Activated T-helper 1 cell treated with anti-CD3 and anti-CD28 coated beads, Interleukin-2, amount 50 U/mL, for 16 hours (primary cell): ENCODE measurements at places on chromosomes 7 and 10.

DNA sequence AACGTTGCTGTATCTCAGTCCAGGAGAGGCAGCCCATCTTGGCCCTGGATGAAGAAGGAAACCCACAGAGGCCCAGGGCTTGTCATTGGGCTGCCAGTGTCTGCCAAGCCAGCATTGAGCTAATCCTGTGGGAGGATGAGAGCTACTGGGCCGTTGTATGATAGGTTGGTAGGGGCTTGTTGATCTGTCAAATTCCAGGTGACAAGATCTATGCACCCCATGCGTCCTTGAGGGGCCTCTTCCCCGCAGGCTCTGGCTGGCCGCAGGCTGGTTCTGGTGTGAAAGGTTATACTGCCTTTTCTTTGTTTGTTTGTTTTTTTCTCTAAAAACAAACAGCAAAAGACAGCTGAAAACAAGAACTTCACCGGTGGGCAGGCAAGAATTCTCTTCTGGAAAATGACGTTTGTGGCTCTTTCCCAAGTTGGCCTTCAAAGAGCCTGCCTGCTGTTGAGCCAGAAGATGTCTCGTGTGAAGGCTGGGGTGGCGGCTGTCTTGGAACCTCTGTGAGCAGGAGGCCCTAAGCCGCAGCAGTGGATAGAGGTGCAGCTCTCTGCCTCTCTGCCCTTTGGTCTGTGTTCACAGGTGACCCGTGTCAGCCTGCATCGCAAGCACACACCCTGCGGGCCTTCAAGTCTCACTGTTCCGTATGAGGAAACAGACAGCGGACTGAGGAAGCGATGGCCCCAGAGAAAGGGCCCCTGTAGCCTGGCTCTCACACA is 23.3 kb downstream of the CYP17A1 start:
- DNase-seq, result no peak

DNA sequence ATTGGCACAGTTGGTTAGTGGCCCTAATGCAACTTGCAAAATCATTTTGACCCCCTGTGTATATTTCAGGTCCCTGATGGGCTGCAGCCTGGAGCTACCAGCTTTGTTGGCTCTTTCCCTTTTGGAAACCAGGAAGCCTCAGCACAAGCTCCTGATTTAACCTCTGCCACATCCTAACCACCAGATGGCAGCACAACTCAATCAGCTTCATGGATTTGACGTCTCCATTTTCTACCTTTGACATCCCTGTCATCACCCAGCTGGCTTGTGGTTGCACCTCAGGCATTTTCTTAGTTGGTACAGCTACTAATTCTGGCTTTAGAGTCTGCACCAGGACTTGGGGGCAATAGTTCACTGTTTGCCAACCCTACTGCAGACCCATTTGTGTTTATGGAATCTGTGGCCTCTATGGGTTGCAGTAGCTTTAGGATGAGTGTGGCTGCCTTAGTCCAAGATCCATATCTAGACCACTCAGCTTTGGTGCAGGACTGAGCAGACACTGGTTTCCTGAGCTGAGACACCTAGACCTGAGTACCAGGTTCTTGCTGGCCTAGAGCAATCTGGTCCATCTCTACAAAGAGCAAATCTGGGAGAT is 456.2 kb downstream of the REEP3 start:
- no peak for DNase-seq

- DNase-seq, result no peak
These were observed 47.8 kb downstream of the SLC35G1 start for GRCh38 chr10:93941606-93942005.

DNA sequence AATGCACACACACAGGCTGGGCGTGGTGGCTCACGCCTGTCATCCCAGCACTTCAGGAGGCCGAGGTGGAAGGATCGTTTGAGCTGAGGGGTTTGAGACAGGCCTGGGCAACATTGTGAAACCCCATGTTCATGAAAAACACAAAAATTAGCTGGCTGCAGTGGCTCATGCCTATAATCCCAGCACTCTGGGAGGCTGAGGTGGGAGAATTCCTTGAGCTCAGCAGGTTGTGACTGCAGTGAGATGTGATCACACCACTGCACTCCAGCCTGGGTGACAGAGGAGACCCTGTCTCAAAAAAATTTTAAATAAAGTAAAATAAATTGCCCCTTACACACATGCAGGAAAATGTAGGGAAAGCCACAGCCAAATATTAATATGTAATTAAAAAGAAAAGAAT is 44.1 kb downstream of the RNF32 start:
- DNase-seq, result no peak

GRCh38 chr10:86956848-86957448 is 467 bp downstream of the MMRN2 start:
- DNase-seq, result no peak

GRCh38 chr7:144468990-144469732 is 65.7 kb upstream of the NOBOX start:
- DNase-seq, result no peak

GRCh38 chr7:114922652-114923402 is 933 bp downstream of the MDFIC start:
- DNase-seq, result peak; percentile 14

DNA sequence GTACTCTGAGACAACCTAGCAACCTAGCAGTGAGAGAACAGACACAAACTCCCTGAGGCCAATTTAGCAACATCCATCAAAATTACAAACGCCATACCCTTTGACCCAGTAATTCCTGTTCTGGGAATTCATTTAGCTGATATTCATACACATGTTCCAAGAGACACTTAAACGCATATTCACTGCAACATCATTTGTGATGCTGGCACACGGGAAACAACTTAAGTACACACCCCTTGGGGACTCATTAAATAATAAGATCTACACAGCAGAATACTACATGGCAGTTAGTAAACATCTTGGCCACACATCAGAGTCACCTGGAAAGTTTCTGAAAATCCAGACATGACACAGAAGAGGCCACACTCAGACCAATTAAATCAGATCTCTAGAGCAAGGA is 17.6 kb downstream of the NUDCD3 start:
- DNase-seq, result no peak

DNA sequence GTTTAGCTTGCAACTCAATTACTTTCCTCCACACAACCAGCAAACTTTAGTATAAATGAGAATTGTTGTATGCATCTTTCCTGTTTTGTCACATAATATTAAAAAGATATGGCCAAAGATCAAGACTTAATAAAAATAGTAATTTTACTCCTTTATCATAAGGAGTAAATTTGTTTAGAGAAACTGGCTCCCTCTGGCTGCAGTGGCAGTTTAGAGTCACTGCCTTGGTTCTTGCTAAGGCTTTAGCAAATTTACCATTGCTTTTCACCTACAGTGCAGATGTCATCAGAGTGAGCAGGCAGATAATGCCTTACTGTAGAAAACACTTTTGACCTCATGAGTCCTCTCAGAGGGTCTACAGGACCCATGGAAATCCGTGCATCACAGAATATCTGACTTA is 2.6 kb downstream of the PRPF18 start:
- DNase-seq, result no peak

DNA sequence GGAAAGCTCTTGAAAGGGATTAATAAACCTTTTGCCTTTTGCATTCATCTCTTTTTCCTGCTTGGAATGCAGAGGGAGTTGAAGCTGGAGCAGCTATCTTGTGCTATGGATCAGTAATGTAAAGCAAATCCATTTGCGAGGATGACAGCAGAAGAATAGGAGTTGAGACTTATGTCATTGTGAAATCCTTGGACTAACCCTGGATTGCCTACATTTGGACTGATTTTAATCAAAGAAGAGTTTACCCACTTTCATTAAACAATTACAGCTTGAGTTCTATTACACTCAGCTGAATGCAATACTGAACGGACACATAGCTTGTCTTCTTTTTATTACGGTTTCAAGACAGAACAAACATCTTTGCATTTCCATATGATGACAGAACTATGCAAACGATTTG is 362.3 kb downstream of the PHF14 start:
- DNase-seq, result no peak

DNA sequence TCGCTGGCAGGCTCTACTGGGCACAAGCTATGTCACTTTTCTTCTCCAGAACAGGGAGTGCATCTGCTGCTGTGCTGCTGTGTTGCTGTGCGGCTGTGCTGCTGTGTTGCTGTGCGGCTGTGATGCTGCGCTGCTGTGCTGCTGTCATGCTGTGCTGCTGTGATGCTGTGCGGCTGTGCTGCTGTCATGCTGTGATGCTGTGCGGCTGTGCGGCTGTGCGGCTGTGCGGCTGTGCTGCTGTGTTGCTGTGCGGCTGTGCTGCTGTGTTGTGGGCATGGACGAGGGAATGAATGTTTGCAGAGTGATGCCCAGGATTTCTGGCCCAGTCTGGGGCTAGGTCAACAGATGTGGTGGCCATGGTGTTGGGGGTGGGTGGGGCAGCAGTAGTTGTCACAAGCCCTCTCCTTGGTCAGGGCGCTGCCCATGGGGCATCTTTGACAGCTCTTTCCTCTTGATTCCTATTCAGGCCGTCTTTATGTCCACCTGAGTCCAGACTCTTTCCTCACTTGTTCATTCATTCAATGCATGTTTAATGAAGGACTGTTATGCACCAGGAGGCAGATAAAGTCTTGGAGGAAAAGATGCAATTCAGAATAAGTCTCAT is 55.6 kb downstream of the C10orf120 start:
- DNase-seq, result no peak

DNA sequence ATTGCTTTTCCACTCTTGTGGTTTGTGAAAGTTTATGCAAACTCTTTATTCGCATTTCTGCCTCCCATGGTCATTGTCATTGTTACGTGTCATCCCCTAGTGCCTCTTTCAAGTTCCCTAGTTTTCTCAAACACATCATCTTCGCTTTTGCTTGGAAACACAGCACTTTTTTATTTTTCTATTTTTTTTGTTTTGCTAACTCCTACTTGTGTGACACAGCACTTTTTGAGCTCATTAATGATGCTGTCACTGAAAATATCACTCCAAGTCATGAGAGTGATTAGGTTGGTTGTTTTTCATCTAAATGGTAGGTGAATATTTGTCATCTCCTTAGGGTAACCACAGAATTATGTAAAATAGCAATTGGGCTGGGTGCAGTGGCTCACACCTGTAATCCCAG is 8.5 kb upstream of the STX1A start:
- no peak for DNase-seq

DNA sequence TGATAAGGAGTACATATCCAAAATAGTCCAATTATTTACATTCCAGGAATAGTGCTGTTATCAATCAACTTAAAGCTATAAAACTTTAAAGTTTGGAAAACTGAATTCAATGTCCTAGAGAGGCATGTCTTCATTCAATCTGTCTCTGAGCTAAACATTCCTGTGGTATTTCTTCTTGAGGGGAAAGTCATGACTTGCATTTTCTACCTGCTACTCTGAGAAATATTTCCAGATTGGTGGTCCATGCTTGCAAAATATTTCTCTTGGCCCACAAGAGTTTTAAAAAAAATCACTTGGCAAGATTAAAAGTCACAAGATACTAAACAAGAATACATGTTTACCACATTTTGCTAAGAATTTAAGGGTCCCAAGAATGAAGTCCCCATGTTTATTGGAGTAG is 63.6 kb upstream of the HGF start:
- DNase-seq, result no peak

DNA sequence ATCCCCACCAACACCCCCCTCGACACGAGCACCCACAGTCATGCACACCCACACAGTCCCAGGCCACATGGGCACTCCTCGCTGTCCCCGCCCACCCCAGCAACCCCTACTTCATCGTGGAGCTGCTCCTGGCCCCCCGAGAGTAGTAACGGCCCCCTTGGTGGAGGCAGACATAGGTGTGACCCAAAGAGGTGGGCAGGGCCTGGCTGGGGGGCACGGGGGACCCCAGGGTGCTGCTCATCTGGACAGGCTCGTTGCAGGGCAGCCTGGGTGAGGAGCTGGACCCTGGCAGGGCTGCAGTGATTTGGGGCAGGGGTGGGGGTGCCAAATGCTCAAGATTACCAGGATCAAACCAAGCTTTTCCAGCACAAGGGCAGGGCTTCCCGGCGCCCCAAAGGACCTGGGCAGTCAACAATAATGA is 42.4 kb upstream of the ZMIZ1 start:
- DNase-seq, result no peak
